ENCODE measurements at places on chromosomes 3 and 15. TPM values are rescaled to one million over a fixed set of nuclear protein-coding genes. Genes with fewer than 3 reads are reported as not detected.

UBE2E2 gene
- total RNA-seq = 31.9 TPM

FBXW12 gene
- total RNA-seq = not detected

TMEM207 gene
- total RNA-seq = not detected

OXTR gene
- total RNA-seq = 269 TPM

GLT8D1 gene
- total RNA-seq = 148 TPM

JMJD7 gene
- 11.7 TPM for total RNA-seq

NR2E3 gene
- not detected for total RNA-seq

CADPS gene
- total RNA-seq = 11.4 TPM

GRCh38 chr3:127165694-127166485, 27.0 kb upstream of the PRR23E start:
- peaks cover 4% of the 10 kb centered on the region for H3K4me1 ChIP-seq
- no peak overlapping the region for H3K27ac ChIP-seq
- DNase-seq = no peak
- no peaks in the 10 kb centered on the region for H3K36me3 ChIP-seq
- no peak overlapping the region for H3K4me3 ChIP-seq
- H3K27me3 ChIP-seq = no peaks in the 10 kb centered on the region

GRCh38 chr3:51860703-51861665, at the start of gene IQCF2:
IQCF2 (plus strand) TSS chr3:51861615; CDS start chr3:51861667, 52 bp downstream.
- DNase-seq = no peak
- no peaks in the 10 kb centered on the region for H3K36me3 ChIP-seq
- peaks cover 11% of the 10 kb centered on the region for H3K27me3 ChIP-seq
- no peak within 1 kb of the TSS for H3K4me3 ChIP-seq

- no peaks in the 10 kb centered on the region for H3K4me1 ChIP-seq
- no peaks in the 10 kb centered on the region for H3K36me3 ChIP-seq
- no peak overlapping the region for H3K27ac ChIP-seq
- H3K27me3 ChIP-seq = peaks cover 89% of the 10 kb centered on the region
- H3K4me3 ChIP-seq = peak overlapping the region; percentile 64
Observed at GRCh38 chr3:169662132-169662842, 1.2 kb downstream of the MECOM start.

DNA sequence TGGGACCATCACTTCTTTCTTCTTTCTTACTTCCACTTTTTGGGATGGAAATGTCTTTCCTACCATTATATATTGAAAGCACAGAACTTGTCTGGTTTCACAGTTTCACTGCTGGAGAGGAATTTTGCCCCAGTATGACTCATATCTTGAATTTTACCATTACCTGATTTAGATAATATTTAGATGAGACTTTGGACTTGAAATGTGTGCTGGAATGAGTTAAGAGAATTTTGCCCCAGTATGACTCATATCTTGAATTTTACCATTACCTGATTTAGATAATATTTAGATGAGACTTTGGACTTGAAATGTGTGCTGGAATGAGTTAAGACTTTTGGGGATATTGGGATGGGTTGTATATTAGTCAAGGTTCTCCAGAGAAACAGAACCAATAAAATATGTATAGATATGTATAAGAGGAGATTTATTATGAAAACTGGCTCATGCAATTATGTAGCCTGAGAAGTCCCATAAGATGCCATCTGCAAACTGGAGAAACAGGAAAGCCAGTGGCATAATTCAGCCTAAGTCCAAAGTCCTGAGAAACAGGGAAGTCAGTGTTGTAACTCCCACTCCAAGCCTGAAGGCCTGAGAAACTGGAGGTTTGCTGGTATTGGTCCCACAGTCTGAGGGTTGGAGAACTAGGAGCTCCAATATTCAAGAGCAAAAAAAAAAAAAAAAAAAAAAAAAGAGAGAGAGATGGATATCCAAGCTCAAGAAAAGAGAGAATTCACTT, 1029.2 kb downstream of the EPHA3 start:
- no peaks in the 10 kb centered on the region for H3K27me3 ChIP-seq
- H3K4me1 ChIP-seq = no peaks in the 10 kb centered on the region
- H3K4me3 ChIP-seq = no peak overlapping the region
- H3K36me3 ChIP-seq = no peaks in the 10 kb centered on the region
- no peak overlapping the region for H3K27ac ChIP-seq
- DNase-seq = no peak

DNA sequence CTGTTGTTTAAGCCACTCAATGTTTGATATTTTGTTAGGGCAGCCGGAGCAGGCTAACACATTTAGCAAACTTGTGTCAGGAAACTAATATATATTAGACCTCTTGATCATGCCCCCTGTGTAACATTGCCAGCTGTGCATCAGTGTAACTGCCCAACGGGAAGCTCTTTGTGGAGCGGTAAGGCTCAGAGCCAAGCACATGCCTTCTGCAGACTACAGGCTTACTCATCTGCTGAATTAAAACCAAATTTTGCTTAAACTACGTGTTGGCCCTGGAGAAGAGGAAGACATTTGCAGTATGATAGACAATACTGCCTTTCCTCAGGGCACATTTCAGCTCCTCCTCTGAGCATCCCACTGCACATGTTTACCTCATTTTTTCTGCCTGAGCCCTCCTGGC, 50.5 kb upstream of the KCNMB2 start:
- peaks cover 7% of the 10 kb centered on the region for H3K27me3 ChIP-seq
- H3K27ac ChIP-seq = no peak overlapping the region
- no peak overlapping the region for H3K4me3 ChIP-seq
- H3K4me1 ChIP-seq = no peaks in the 10 kb centered on the region

- peak overlapping the region; percentile 75 for H3K27ac ChIP-seq
- peak; percentile 79 for DNase-seq
- H3K4me1 ChIP-seq = peaks cover 26% of the 10 kb centered on the region
- H3K27me3 ChIP-seq = no peaks in the 10 kb centered on the region
Observed at GRCh38 chr15:34708422-34708821, 46.4 kb downstream of the GJD2 start.

DNA sequence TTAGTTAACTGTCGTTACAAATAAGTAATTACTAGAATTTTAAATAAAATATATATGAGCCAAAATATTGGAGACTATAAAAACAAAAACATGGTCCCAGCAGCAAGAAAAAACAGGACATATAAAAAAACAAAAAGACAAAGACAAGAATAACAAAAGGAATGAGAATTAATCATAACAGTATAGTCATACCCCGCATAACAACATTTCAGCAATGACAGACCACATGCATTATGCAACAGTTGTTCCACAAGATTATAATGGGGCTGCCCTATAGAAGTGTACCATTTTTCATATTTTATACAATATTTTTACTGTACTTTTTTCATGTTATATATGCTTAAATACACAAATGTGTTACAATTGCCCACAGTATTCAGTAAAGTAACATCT, 5.6 kb downstream of the HLTF start:
- peak overlapping the region; percentile 44 for H3K27ac ChIP-seq
- no peak overlapping the region for H3K4me3 ChIP-seq
- peak; percentile 62 for DNase-seq

DNA sequence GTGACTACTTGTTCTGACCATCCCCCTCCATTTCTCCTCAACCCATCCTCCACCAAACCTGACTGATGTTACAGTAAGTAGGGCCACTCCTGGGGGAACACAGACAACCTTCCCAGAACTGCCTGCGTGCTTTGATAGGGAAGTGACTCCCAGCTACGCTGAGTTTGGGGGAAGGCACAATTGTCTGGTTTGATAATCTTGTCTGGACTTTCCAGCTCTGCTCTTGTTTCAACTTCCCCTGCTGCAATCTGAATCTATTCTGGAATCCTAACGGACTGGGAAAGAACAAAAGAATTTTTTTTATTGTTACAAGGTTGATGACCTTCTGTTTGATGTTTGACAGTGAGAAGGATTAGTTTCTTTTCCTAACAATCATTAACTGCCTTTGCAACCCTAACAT, 895.6 kb downstream of the ROBO1 start:
- H3K4me1 ChIP-seq = peaks cover 30% of the 10 kb centered on the region
- no peaks in the 10 kb centered on the region for H3K36me3 ChIP-seq
- no peaks in the 10 kb centered on the region for H3K27me3 ChIP-seq
- no peak overlapping the region for H3K27ac ChIP-seq
- DNase-seq = no peak
- H3K4me3 ChIP-seq = no peak overlapping the region

Data from GM23248 (cell line).